ENCODE measurements at places on chromosomes 12 and 14. TPM values are rescaled to one million over a fixed set of nuclear protein-coding genes. Genes with fewer than 3 reads are reported as not detected.

DNA sequence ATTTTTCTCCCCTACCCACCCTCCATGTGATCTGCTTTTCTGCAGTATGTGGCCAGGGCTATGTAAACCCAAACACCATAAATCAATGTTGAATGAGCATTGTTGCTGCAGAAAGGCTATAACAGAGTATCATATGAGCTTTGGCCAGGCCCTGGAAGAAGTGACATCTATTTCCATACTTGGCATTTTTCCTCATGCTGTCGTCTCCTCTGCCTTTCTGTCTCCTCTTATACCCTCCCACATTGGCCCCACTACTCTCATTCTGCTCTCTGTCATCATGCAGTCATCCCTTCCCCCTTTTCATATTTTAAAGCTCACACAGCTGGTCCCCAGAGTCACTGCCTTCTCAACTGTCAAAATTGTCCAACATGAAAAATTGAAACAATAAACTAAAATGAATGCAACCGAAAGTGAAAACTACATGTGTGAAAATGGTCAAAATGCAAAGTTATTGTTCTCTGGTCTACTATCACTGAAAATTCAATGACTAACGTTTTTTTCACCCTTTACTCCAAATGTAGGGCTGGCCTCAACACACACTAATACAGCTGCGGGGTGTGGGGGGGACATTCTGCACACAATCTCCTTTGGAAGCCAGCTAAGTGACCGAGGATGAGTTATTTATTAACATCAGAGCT lies 290.7 kb upstream of the TMPO start:
- DNase-seq, result no peak
- H3K36me3 ChIP-seq, result no peaks in the 10 kb centered on the region
- no peaks in the 10 kb centered on the region for H3K27me3 ChIP-seq
- no peaks in the 10 kb centered on the region for H3K4me1 ChIP-seq

DNA sequence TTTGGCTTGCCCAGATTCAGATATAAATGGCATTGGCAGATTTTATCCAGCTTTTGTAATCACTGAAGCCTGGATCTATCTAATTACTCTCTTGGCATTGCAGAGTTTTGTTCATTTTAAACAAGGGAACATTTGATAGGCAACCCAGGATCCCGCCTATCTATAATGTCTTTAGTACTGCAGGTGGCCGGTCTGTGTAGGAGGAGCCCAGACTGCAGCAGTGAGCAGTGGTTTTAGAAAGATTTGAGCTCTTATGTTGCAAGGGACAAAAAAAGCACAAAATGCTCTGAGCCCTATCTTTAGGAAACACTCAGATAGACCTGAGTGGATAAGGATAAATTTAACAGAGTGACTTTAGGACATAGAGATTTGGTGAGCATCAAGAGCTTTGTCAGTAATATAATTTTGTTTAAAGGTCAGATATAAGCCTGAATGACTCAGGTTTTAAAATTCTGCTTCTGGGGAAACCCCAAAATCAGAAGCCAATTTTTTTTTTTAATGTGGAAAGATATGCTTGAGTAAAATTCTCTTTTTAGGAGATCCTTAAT lies 165.5 kb downstream of the SLC5A8 start:
- H3K4me1 ChIP-seq, result no peaks in the 10 kb centered on the region
- H3K36me3 ChIP-seq, result no peaks in the 10 kb centered on the region
- no peak overlapping the region for H3K4me3 ChIP-seq
- no peak overlapping the region for H3K27ac ChIP-seq
- no peak for DNase-seq

DNA sequence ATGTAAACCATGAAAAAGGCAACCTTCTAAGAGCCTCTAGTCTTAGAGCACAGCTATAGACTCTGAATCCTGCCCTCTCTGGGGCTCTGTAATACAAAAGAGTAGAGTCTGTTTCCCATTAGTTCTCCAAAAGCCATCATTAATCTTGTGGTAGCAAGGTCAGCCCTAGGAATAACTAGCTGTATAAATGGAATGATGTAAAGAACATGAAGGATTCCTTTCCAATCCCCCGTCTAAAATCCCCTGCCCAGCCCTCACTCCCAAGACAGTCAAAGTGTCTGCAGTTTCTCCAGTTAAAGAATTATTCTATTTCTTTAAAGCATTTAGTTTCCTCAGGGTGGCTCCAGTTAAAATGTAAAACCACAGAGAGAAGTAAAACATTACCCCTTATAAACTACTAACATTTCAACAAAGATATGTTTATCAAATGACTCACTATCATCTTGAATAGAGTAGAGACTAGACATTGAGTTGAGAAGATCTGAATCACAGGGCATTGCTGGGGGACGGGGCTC lies 104.2 kb downstream of the ST8SIA1 start:
- DNase-seq, result no peak
- H3K4me1 ChIP-seq, result peaks cover 4% of the 10 kb centered on the region
- H3K27me3 ChIP-seq, result no peaks in the 10 kb centered on the region

DNA sequence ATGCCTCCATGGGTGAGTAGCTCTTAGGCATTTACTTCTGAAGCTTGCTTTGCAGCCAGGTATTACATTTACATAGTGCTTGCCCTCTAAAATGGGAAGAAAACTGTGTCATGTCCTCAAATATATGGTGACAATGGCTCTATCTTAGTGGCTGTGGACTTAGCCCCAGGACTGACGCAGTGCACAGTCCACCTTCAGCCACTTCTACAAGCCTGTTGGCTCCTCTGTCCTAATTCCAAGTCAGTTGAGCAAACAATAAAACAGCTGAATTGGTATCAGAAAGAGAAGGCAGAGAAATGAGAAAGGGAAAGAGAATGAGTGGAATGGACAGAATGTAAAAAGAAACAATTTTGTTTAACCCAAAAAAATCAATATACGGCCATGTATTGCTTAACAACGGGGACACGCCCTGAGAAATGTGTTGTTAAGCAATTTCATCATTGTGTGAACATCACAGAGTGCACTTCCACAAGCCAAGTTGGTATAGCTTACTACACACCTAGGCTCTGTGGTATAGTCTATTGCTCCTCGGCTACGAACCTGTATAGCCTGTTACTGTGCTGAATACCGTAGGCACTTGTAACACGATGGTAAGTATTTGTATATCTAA lies 93.5 kb downstream of the GRIN2B start:
- H3K27me3 ChIP-seq, result peaks cover 2% of the 10 kb centered on the region
- DNase-seq, result no peak
- no peaks in the 10 kb centered on the region for H3K4me1 ChIP-seq

DNA sequence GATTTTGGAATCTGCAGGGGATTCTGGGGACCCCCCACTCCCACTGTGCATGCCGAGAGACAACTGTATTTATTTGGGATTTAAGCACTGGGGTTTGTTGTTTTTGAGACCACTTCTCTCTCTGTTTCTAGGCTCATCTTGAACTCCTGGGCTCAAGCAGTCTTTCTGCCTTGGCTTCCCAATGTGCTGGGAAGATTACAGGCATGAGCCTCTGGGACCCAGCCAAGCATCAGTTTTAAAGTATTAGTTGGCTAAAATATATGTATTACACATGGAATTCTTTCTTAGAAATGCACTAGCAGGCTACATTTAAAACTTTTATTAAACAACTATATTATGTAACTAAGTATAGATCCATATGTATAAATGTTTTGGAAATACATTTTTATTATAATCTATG lies 78.3 kb downstream of the AEBP2 start:
- no peak overlapping the region for H3K27ac ChIP-seq
- peaks cover 27% of the 10 kb centered on the region for H3K36me3 ChIP-seq
- no peak for DNase-seq
- H3K4me1 ChIP-seq, result peaks cover 4% of the 10 kb centered on the region
- H3K27me3 ChIP-seq, result no peaks in the 10 kb centered on the region

- H3K27me3 ChIP-seq, result no peaks in the 10 kb centered on the region
- no peak overlapping the region for H3K27ac ChIP-seq
- no peak overlapping the region for H3K4me3 ChIP-seq
- H3K4me1 ChIP-seq, result peaks cover 55% of the 10 kb centered on the region
- H3K36me3 ChIP-seq, result peaks cover 55% of the 10 kb centered on the region
- DNase-seq, result peak; percentile 9
Measured at GRCh38 chr12:3740480-3741231, 12.3 kb downstream of the CRACR2A start.

Gene PLA2G1B
- not detected for total RNA-seq

Gene ADCY4
- total RNA-seq, result 1.6 TPM

Gene CD163
- not detected for total RNA-seq

All from activated CD8-positive, alpha-beta memory T cell treated with anti-CD3 and anti-CD28 coated beads, Interleukin-2, amount 10 ng/mL, durations not matched to agents 7 days and 5 days (primary cell).